ENCODE measurements at places on chromosomes 4 and X. TPM values are rescaled to one million over a fixed set of nuclear protein-coding genes. Genes with fewer than 3 reads are reported as not detected.

HTN3 gene
- not detected for total RNA-seq

SLC49A3 gene
- total RNA-seq = 11.4 TPM

TMA16 gene
- 28.0 TPM for total RNA-seq

RBPJ gene
- 117 TPM for total RNA-seq

TAF7L gene
- total RNA-seq = 0.18 TPM

TBC1D25 gene
- 15.3 TPM for total RNA-seq

FRG2 gene
- not detected for total RNA-seq

All from sciatic nerve (tissue), 2 donors.